ENCODE measurements at places on chromosomes 5 and 9.
A peak's percentile ranks its signal among the peaks of the same experiment; 100 is the strongest.

DNA sequence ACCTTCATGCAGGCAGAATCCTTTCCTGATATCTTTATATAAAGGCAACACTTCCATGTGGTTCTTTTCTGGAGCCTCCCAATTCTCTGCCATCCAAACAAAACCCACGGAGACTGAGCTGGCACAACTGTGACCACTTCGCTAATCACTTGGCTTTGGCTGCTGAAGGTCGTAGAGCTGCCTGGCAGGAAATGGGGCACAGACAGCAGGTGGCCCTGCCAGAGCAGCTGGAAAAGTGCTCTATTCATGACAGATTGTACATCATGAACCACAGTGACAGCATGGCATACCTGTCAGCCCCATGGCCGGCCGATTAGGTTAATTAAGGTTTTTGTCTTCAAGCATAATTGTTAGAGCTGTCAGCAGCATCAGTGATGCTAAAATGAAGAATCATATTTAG is 141.9 kb upstream of the ANKRD55 start:
- DNase-seq, result no peak

DNA sequence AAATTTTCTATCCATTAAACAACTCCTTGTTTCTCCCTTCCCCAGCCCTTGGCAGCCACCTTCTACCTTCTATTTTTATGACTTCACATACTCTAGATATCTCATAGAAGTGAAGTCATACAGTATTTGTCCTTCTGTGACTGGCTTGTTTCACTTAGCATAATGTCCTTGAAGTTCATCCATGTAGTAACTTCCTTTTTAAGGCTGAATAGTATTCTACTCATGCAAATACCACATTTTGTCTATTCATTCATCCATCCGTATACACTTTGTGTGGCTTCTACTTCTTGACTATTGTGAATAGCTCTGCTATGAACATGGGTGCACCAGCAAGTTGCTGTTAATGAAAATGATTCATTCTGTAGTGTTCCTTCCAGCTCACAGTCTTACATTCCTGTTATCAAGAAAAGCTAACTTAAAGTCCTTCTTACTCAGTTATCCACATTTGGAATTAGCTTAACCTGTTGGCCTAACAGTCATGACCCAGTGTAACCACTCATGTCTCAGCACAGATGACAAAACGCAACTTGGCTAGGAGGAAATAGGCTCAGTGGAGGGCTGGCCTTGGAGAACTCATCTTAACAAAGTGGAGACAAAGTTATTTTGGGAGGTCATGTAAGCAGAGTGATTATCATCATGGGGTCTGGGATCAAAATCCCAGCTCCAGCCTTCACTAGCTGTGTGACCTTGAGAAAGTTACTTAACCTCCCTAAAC is 129.7 kb upstream of the MAP3K1 start:
- peak; percentile 40 for DNase-seq

DNA sequence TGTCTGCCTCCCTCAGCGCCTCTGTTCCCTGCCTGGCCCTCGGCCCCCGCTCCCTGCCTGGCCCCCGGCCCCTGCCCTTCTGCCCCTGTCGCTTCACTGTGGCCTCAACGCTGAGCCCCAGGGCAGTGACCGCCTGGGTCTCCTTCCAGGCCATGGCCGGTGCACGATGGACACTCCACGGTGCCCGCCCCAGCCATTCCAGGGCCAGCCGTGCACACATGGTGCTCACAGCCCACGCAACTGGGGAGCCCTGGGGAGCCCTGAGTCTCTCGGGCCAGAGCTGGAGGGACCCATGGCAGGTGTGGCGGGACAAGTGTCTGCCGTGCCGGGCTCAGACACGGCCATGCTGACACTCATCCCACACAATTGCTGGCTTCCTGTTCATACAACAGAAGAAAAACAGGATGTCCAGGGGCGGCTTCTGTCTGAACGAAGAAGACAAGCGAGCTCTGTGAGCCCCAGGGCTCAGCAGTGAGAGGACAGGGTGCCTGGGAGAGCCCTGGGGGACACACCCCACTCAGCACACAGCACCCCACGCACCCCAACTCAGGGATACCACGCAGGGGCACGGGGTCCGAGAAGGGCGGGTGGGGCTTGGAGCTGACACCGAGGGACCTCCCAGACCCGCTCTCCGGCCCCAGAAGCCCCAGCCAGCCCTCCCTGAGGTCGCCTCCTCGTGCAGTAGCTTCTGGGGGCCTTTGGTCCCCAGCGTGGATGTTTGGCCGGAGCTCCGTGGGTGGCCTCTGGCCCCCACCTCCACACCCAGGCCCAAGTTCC is 35.7 kb downstream of the EXD3 start:
- DNase-seq, result no peak

GRCh38 chr9:87305151-87305550 is 192.5 kb upstream of the DAPK1 start:
- DNase-seq, result no peak

GRCh38 chr5:54148858-54149257 is 161.5 kb downstream of the ARL15 start:
- no peak for DNase-seq

DNA sequence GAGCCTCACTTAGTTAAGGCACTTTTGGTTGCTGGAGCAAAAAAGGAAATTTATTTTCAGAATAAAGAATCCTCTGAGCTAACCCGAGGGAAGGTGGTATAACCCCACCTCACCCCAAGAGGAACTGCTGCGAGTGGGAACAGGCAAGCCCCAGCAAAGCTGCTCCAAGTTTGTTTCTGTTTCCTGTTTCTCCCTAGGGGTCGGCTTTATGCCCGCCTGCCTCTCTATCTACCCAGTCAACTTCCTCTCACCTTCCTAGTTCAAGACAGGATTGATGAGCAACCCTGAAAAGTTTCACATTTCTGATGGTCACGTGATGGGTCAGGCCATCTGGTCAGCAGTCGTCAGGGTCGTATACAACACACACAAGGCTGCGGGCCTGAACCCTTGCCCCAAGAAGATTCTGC is 31.1 kb downstream of the TRIO start:
- peak; percentile 64 for DNase-seq

DNA sequence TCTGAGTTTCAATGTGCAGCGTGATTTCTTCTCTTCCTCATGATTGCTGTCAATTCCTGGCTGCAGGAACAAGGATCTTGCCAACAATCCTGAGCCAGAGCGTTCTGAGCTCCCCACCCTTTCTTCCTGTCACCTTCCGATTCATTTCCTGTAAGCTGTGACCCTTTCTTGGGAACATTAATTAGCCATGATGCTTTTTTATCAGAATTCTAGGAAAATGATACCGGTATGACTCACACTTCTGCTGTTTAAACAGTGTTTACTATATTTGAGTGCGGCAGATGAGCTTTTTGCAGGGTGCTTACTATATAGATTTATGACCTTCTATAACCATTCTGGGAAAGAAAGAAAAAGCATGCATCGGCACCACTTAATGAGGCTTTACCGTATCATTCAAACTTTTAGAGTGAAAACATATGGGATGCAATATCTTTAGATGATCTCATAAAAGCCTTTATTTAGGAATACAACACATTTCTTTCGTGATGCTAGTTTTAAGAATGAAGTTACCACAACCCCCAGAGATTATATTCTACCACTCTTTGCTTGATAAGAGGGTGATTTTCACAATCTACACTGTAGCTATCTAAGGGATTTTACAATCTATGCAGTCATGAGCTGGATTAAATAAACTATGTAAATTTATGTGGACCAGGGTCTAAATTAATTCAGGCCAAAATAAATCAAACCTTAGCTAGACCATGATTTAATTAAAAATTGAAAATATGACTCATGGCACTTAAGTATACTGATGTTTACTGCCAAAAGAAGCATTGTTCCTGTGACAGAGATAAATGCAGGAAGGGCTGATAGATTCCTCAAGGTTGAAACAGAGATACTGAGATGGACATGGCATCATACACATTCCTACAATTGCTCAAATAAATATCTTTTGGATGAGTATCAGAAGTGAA is 38.0 kb upstream of the OSMR start:
- DNase-seq, result no peak

DNA sequence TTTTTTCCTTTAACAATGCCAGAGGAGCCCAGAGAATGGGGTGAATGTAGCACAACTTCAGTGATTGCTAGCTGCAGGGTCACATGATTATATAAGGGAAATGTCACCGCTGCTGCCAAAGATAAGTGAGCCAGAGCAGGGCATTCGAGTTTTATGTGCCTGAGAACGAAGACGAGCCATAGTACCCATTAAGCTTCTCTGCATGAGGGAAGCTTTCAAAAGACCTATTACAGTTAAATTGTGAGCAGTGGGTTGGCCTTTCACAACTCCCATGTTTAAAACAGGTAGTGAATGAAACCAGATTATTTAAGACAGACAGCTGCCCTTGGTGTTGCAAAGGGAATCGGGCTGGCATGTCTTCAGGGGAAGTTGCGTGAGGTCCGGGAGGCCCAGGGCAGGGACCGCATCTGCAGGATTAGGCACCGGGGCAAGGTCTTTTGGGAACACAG is 82.4 kb upstream of the TNFAIP8 start:
- DNase-seq, result peak; percentile 78

DNA sequence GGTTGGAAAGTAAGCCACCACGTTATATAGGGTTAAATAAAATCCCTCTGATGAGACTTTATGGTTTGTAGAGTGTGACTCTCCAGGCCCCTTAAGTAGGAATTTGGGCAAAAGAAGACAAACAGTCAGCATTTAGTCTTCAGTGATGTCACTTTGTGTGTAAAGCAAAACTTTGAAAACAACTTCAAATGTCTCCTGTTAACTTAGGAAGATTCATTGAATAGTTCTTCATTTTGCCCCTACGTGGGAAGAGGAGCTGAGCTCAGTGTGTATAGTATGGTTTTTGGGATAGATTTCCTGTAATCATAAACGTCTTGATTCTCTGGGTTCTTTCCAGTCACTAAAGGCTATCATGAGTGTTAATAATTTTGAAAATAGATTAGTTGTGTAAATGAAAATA is 101.3 kb downstream of the GADD45G start:
- DNase-seq, result no peak

GRCh38 chr5:362189-362588 is 40.7 kb downstream of the AHRR start:
- DNase-seq, result no peak

- DNase-seq, result no peak
Measured at GRCh38 chr5:16992006-16992405, 55.9 kb upstream of the MYO10 start.

- DNase-seq, result peak; percentile 57
Measured at GRCh38 chr9:128724744-128725211, 851 bp upstream of the ZDHHC12 start.

- peak; percentile 52 for DNase-seq
Measured at GRCh38 chr5:140575309-140575708, 10.7 kb downstream of the SLC35A4 start.

DNA sequence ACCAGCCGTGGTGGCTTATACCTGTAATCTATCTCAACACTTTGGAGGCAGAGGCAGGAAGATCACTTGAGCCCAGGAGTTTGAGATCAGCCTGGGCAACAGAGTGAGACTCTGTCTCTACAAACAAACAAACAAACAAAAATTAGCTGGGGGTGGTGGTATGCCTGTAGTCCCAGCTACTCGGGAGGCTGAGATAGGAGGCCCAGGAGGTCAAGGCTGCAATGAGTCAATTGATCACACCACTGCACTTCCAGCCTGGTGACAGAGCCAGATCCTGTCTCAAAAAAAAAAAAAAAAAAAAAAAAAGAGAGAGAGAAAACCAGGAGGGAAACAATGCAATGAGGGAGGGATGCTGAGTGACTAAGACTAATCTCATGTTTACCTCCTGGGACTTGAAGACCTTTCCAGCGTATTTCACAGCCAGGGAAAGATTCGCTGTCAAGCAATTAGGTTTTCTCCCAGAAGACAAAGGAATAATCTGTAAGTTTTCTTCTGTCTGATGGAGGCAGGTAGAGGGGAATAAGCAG is 51.1 kb upstream of the MIER3 start:
- DNase-seq, result no peak

GRCh38 chr5:165397516-165397915 is 1892.1 kb downstream of the MAT2B start:
- no peak for DNase-seq

- no peak for DNase-seq
Measured at GRCh38 chr5:148615644-148616275, 38.6 kb downstream of the HTR4 start.

GRCh38 chr9:110599468-110599867 is 19.9 kb upstream of the SVEP1 start:
- DNase-seq, result peak; percentile 39

- DNase-seq, result peak; percentile 85
Measured at GRCh38 chr5:87686975-87687374, 274.2 kb upstream of the CCNH start.

DNA sequence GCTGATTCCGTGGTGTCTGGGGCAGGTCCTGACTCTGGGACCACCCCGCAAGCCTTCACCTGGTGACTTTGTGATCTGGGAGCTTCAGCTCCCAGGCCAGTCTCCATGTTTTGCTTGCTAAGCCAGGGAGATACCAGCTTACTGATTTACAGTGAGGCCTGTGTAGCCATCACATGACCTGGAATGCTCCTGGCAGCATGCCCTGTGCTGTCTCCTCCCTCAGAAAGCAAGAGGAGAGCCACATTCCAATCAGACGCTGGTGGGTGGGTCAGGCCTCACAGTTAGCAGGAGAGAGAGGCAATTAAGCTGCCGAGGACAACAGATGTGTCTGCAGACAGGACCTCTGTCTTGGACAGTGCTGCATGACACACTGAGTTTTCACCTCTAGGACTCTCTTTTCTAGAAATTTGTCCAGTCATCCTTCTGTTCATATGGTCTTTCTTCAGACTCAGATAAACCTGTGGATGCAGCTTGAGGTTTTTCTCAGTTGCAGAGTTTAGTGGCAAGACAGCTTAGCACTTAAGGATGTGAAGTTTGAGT is 24.4 kb upstream of the GRPEL2 start:
- no peak for DNase-seq

DNA sequence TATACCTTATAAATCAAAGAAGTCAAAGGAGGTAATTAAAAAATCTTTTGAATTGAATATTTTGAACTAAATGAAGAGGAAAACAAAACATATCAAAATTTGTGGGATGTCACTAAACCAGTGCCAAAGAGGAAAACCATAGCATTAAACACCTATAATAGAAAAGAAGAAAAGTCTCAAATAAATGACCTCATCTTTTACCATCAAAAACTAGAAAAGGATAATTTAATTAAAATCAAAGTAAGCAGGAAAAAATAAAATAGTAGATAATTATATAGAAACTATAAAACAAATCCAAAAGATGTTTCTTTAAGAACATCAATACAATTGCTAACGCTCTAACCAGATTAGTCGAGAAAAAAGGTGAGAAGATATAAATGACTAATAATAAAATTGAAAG is 47.8 kb downstream of the LPAR1 start:
- no peak for DNase-seq

DNA sequence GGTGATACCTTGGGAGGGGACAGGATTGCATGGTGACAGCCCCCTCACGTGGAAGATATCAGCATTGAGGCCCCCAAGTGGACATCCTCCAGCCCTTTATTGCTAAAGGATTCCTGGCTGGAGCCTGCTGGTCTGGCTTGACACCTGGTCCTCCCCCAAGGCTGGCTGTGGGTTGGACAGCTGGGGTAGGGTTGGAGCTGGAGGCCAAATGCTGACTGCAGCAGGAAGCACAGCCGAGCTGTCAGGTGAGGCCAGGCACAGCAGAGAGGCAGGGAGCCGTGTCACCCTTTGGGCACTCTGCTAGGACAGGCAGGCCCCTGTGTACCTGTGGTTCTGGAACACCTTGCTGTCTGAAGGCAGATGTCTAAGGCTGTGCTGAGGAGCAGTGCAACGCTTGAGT is 2.2 kb downstream of the CACFD1 start:
- DNase-seq, result no peak

GRCh38 chr5:154757814-154758406 is 2.7 kb downstream of the LARP1 start:
- no peak for DNase-seq
